CD14-positive monocyte (primary cell): ENCODE measurements at places on chromosomes 11 and 22. TPM values are rescaled to one million over a fixed set of nuclear protein-coding genes. Genes with fewer than 3 reads are reported as not detected.

DNA sequence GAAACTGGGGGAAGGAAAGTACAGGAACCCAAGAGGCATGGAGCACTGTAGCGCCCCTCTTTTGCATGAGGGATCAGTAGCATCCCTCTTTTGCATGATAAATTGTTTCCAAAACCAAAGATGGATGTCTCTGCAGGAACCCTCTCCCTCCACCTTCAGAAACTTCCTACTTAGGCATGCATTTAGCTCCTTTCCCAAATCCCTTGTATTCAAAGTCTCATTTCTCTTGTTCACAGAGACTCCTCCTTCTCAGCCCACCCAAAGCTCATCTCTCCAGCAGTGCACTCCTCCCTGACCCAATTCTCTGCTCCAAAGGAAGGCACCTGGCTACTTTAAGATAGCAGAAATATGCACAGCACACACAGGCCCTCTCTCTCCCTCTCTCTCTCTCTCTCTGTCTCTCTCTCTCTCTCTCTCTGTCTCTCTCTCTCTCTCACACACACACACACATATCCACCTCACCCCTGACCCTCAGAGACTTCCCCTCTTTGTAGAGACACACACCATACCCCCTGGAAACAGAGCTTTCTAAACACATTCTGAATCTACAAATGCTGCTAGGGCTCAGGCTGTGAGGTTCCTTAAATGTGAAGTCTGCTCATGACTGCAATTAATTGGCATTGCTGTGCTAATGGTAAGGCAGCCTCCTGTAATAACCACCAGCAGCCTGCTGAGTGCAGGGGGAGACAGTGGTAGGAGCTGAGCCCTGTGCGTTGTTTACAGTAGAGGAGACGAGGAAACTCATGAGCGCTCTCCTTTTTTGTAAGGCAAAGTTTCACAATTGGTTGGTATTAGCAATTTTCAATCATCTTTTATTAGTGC, 519.6 kb downstream of the NTM start:
- H3K4me3 ChIP-seq, result no peak overlapping the region
- no peak overlapping the region for H3K27ac ChIP-seq
- DNase-seq, result no peak
- no peaks in the 10 kb centered on the region for H3K4me1 ChIP-seq

DNA sequence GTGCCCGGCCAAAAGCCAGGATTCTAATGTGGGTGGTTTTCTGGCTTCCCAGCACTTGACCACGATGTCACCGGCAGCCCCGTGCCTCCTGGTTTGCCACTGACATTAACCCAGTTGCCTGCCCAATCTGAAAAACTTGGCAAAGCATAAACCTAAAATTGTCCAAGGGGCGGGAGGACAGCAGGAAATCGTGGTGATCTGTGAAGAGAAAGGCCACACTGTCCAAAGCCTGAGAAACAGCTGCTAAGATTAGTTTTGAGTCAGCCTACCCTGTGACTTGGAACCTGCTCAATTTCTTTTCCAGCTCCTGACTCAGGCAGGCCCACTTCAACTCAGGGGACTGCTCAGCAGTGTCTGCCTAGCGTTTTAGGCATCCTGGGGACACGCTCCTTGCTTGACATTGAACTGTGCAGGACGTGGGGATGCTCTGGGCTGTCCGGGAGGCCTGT, 8.2 kb upstream of the F2 start:
- H3K27ac ChIP-seq, result no peak overlapping the region
- H3K36me3 ChIP-seq, result peaks cover 28% of the 10 kb centered on the region
- no peak for DNase-seq
- no peaks in the 10 kb centered on the region for H3K27me3 ChIP-seq

DNA sequence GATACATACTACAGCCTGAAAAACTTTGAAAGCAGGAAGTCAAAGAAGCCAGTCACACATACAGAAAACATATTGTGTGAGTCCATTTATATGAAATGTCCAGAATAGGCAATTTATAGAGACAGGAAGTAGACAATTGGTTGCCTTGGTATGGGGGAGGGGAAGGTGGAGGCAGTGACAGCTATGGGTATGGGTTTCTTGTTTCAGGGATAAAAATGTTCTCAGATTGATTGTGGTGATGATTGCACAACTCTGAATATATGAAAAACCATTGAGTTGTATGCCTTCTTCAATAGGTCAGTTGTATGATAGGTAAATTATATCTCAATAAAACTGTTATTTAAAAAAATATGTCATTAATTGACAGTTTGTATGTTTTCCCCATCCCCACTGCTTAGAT, 137.6 kb downstream of the SNX19 start:
- H3K4me1 ChIP-seq, result no peaks in the 10 kb centered on the region
- H3K36me3 ChIP-seq, result no peaks in the 10 kb centered on the region
- no peak for DNase-seq
- no peak overlapping the region for H3K4me3 ChIP-seq
- no peak overlapping the region for H3K27ac ChIP-seq
- H3K27me3 ChIP-seq, result no peaks in the 10 kb centered on the region

DNA sequence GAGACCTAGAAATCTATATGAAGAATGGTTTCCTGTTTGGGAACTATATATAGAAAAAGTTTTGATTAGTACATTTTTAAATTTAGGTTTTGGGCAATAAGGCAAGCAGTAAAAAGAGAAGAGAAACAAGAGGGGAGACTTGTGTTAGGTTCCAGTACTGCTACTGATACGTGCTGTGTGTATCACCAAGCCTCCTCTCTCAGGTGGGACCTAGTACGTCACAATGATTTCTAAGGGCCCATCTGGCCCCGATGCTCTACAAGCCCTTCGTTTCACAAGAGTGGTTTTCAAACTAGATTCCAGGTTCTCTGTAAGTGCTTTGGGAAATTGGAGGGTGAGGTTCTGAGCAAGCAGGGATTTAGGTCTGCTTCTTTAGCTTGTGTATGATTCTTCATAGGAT, 39.2 kb downstream of the USP35 start:
- peak overlapping the region; percentile 23 for H3K27ac ChIP-seq
- no peaks in the 10 kb centered on the region for H3K27me3 ChIP-seq
- DNase-seq, result no peak
- H3K4me3 ChIP-seq, result no peak overlapping the region
- H3K36me3 ChIP-seq, result peaks cover 51% of the 10 kb centered on the region
- peaks cover 8% of the 10 kb centered on the region for H3K4me1 ChIP-seq

GRCh38 chr11:73519266-73519665, 78.6 kb downstream of the FAM168A start:
- H3K4me1 ChIP-seq, result peaks cover 4% of the 10 kb centered on the region
- no peak overlapping the region for H3K27ac ChIP-seq
- no peaks in the 10 kb centered on the region for H3K27me3 ChIP-seq
- H3K4me3 ChIP-seq, result no peak overlapping the region
- DNase-seq, result no peak

DNA sequence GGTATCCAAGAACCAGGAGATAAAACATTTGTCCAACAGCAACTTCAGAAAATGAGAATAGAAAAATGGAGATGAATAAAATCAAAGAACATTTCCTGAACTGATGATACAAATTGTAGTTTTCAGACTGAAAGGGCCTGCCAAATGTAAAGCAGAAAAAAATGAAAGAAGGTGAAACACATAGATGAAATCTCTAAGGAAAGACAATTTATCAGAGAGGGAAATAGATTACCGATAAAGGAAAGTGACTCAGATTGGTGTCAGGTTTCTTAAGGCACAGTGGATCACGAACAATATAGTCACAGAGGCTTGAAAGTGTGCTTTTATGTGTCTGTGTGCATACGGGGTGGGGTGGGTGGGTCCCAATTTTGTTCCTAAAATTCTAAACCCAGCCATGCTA, 4.1 kb upstream of the STT3A start:
- H3K36me3 ChIP-seq, result peaks cover 17% of the 10 kb centered on the region
- no peak overlapping the region for H3K4me3 ChIP-seq
- no peak overlapping the region for H3K27ac ChIP-seq
- no peak for DNase-seq
- H3K27me3 ChIP-seq, result no peaks in the 10 kb centered on the region
- H3K4me1 ChIP-seq, result peaks cover 13% of the 10 kb centered on the region

DNA sequence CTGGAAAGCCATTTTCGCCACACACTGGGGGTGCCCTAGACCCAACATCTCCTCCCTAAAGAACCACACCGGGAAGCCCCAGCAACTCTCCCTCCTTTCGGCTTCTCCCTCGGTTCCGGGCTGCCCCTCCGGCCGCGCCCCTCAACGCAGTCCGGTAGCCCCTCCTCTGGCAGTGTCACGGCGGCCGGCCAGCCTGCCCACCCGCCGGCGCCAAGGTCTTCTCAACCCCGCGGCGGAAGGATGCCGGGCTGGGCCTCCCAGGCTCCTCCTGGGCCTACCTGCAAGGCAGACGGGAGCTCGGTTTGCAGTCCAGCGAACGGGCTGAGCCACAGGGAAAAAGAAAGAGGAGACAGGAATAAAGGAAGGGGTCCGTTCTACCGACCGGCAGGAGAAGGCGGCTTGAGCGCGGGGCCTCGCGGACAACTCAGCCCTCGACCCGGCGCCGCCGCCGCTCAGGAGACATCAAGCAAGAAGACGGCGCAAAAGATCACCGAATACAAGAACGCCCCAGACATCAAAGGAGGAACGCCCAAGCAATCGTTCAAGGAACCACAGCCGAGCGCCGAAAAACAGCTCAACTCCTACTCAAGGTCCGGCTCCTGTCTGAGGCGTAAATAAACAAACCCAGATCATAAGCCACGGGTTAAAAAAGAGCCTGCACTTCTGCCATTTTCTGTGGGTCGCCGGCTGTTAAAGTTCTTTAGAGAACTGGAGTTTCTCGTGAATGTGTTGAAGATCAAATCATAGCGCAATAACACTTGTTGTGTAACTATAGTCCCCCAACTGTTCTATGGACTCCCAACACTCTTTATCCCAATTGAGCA, at the start of gene AMBRA1:
Gene AMBRA1 (minus strand): TSS at position 474 of the 824 bp plus-strand sequence. CDS start 45,643 bp downstream, outside the sequence.
- no peaks in the 10 kb centered on the region for H3K27me3 ChIP-seq
- no peaks in the 10 kb centered on the region for H3K36me3 ChIP-seq
- H3K4me3 ChIP-seq, result peak within 1 kb of the TSS; percentile 75
- peaks cover 17% of the 10 kb centered on the region for H3K4me1 ChIP-seq
- peak; percentile 81 for DNase-seq

DNA sequence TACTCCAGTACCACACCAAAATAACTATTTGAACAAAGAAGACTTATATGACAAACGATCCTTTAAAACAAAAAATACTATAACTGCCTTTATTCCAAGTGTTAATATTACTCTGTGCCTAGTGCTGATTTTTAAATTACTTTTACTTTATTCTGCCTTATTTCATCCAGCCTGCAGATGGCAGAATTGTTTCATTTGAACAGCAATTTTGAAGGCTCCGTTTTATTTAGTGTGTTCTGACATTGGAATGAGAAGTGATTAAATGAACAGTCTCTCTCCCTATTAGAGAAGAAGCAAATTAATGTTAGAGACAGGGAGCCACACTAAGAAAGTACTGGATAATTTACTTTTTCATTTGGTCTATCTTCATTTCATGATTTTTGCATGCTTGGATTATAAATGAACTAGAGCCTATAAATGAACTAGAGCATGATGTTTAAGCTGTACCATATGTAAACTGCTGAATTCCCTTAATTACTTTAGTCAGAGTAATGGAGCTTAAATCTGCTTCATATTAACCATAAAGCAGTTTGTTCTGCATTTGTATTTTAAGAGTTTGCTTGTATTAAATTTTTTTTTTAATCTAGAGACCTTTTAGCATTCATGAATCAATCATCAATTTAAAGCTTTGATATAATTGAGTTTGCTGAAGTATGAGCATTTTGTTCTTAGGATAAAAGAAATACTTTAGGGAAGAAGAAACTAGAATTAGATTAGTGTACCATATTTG, 9.8 kb downstream of the PDHX start:
- no peaks in the 10 kb centered on the region for H3K27me3 ChIP-seq
- no peak overlapping the region for H3K27ac ChIP-seq
- no peaks in the 10 kb centered on the region for H3K4me1 ChIP-seq
- peaks cover 13% of the 10 kb centered on the region for H3K36me3 ChIP-seq

- no peaks in the 10 kb centered on the region for H3K36me3 ChIP-seq
- H3K27ac ChIP-seq, result no peak overlapping the region
- H3K4me3 ChIP-seq, result no peak overlapping the region
- DNase-seq, result no peak
These were observed 6.2 kb downstream of the AMOTL1 start for GRCh38 chr11:94774345-94774744.

The STK33 gene
- not detected for polyA plus RNA-seq

The B4GALNT4 gene
- not detected for polyA plus RNA-seq
